ENCODE measurements at places on chromosomes 11 and 22. TPM values are rescaled to one million over a fixed set of nuclear protein-coding genes. Genes with fewer than 3 reads are reported as not detected.

The CHKB gene
- 96.9 TPM for total RNA-seq

The CASP12 gene
- total RNA-seq = not detected

The MISFA gene
- total RNA-seq = 4.9 TPM

The MS4A14 gene
- total RNA-seq = not detected

The IL18 gene
- 0.94 TPM for total RNA-seq

The SAA2 gene
- total RNA-seq = not detected
